GM12864 (cell line): ENCODE measurements at places on chromosomes 6 and 20.

GRCh38 chr6:117906958-117907600 lies at the start of gene SLC35F1:
Gene SLC35F1 (plus strand): TSS chr6:117907264.
- no peak for DNase-seq

GRCh38 chr6:45350186-45350710 lies 22.1 kb downstream of the RUNX2 start:
- DNase-seq, result no peak

DNA sequence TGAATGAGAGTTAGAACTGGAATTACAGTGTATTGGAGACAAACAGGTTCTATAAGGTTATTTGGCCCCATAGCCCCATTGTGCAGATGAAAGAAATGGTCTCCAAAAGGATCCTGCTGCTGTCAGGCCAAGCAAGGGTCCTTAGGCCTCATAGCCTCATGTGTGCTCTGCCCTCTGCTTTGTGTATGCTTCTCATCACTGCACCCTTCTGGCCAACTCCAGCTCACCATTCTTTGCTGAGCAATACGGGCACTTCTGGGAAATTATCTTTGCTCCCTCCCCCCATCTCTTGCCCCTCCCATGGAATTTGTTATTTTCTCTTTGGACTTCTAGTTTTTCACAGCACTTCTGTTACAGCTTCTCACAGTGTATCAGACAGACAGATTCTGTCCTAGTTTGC lies 298.8 kb downstream of the FOXA2 start:
- no peak for DNase-seq

DNA sequence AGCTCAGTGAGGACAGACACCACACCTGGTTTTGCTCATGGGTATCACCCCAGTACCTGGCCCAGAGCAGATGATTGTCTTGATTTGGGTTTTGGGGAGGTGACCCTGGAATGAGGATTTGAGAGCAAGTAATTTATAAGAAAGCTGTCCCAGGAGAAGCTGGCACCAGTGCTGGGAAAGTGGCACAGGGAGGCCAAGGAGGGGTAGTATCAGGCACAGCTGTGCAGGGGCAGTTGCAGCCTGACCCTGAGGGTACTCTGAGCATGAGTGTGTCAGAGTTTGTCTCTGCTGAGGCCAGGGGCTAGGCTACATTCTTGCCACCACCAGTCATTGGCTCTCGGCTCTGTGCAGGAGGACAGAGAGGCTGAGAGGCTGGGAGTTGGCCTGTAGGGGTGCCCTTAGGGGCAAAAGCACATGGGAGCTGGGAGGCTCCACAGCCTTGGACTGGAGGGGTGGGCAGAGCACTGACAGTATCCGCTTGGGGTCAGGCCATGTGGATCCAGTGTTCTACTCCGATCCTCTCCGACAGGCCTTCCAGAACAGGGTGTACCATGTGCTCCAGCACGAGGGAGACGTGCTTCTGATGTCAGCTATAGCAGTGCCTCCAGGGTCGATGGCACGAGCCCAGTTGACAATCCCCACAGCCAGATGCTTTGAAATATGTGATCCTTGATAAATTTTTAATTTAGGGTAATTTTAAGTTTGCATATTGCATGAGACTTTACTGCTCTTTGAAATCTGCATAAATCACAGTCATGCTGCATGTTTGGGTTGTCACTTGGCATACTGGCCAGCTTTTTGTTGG lies 121.3 kb downstream of the PHACTR3 start:
- no peak for DNase-seq

DNA sequence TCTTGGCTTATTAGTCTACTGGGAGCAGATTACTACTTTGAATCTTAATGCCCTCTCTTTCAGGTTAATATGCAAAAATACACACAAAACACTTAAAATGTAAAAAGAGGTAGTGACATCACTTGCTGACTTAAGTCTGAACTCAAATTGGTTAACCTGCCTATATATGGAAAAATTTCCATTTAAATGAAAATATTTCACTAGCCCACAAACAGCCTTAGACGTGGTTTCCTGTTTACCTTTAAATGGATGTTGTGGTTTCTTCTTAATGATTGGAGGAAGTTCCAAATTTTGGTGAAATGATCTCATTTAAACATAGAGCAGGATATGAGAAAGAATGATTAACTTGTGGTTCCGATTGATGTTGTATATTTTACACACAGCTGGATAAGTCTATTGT lies 553.7 kb downstream of the CD109 start:
- no peak for DNase-seq

DNA sequence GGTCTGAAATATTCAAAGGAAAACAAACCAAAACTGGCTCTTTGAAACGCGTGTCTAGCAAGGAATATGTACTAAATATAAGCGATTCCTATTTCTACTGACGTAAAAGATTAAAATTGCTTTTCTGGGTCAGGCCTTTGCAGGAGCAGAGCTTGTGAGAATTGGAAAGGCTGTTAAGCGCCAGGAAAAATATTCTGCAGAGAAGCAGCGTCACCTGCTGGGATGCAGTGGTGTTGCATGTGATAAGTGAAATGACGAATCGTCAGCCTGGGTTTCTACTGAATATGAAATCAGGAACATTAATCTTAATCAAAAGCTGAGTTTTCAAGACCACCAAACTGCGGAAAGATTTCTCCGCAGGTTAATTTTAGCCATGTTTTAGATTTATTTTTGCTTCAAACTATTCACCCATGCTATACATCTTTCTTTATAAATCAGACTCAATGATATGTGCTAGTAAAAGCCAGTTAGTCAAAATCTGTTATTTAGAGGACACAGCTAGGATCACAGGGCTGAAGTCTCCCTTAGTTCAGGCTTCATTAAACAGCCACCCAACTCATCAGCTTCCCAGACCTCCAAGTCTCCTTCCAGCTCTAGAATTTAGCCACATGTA lies 67.4 kb downstream of the ALDH8A1 start:
- no peak for DNase-seq
